Right atrium auricular region (tissue), 2 donors: ENCODE measurements at places on chromosomes 6 and 20. TPM values are rescaled to one million over a fixed set of nuclear protein-coding genes. Genes with fewer than 3 reads are reported as not detected.

DNA sequence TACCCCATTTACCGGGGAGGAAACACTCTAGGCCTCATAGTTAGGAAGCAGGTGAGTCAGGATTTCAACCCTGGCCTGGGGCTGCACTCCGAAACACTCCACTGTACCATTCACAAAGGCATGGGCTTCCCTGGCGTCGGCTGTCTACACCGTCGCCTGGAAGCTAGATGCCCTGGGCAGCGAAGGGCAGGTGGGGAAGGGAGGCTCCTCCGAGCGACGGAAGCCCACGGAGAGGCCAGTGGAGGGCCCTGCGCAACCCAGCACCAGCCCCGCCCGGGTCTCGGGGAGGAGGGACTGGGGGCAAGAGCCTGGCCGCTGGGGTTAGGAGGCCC is 16.1 kb downstream of the SDCBP2 start:
- no peak for DNase-seq

The SGK2 gene
- total RNA-seq, result not detected

DNA sequence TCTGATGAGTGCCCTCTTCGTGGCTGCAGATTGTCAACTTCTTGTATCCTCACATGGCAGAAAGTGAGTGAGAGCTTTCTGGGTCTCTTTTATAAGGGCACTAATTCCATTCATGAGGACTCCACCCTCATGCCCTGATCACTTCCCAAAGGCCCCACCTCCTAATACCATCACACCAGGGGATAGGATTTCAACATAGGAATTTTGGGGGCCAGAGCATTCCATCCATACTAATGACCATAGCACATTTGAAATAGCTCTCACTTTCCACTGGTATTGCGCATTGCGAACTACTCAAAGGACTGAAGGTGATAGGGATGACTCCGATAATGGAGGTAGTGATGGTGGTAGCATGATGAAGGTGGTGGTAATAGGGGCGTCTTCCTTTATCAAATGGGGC is 324.3 kb downstream of the PRL start:
- DNase-seq, result no peak

DNA sequence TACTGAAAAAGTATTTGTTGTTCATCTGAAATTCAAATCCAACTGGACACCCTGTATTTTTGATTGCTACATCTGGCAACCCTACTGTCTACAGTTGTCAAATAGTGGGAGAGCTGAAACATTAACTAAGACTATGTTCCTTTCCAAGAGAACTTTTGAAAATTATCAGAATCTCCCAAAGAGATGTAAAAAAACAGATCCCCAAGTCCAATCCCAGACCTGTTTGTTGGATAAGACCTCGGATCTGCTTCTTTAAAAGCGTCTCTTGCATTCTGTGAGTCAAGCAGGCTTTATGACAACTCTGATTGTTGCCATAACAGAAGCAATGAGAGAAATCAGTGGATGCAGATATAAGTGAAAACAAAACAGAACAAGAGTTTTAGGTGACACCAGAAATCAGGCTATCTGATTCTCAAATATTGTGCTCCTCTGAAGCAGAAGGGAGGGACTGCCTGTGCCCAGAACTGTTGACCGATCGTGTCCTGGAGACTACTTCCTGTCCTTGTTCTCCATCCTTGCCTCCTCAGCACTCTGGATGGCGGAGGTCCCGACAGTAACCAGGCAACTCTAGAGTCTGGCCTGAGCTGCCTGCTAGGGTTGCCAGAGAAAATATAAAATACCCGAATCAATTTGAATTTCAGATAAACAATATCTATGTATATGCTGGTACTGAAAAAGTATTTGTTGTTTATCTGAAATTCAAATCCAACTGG is 853.8 kb downstream of the MAFB start:
- DNase-seq, result peak; percentile 65

The RBL1 gene
- total RNA-seq, result 2.1 TPM

DNA sequence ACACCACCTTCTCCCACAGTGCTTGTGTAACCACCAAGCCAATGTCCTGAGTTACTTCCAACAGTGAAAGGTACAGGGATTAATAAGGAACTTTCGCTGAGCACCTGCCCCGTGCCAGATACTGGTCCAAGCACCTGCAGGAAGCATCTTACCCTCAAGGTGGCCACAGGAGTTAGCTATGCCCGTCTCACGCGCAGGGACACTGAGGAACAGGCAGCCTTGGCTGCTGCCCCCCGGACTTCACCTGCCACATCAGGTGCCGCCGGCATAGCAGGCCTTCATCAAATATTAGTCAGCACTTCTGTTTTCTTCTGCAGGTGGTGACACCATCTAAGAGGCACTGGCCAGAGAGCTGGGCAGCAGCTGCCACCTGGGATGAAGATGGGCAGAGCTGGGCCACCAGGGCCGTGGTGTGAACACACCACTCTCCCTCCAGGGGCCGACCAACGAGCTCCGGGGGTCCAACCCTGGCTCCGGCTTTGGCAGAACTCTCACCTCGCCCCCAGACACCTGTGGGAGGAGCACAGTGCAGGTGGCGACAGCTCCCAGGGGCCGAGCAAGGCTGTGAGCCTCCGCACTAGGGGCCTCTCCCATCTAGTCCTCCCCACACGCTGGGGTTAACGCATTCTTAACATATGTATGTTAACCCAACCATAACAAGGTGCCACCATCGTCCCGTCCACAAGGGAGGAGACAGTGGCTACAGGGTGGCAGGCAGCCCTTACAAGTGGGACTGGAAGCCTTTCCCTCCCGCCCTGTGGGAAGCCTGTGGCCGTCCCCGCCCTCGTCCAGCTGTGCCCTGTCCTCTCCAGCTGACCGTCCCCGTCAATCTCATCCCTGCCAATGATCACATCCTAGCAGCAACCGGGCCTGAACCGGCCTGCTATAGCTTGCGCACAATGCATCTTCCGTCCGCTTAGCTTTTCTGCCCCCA is 2.9 kb upstream of the PPDPF start:
- DNase-seq, result no peak

DNA sequence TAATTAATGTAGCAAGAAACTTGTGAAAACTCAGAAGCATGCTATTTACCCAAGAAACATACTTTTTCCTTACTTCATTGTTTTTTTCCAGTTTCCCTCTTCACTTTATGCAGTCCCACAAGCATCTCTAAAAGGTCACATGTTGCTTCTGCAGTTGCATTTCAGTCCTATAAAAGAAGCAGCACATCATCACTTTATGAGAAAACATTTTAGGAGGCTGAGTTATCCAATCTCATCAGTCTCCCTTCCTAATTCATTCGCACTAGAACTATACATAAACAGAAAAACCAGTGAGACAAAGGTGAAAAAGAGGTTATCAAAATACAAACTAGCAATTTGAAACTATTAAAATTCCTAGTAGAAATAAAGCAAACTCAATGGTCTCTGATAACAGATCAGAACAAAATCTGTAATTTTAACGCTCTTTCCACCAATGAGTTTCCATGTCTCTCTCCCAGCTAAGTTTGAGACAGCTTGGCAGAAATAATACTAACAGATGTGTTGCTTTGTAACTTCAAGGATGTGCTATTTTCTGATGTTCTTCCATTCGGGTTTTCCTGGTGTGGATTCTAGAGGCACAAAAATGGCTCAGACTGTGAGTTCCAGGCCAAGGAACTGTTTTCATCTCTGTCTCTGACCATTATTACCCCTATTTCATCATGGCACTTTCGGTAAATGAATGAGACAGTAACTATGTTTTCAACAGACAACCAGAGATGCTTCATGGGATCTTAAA is 48.4 kb downstream of the ZHX3 start:
- DNase-seq, result no peak
